Activated naive CD4-positive, alpha-beta T cell treated with anti-CD3 and anti-CD28 coated beads, Interleukin-2, amount 50 U/mL, for 16 hours (primary cell): ENCODE measurements at places on chromosomes 1 and 21.

DNA sequence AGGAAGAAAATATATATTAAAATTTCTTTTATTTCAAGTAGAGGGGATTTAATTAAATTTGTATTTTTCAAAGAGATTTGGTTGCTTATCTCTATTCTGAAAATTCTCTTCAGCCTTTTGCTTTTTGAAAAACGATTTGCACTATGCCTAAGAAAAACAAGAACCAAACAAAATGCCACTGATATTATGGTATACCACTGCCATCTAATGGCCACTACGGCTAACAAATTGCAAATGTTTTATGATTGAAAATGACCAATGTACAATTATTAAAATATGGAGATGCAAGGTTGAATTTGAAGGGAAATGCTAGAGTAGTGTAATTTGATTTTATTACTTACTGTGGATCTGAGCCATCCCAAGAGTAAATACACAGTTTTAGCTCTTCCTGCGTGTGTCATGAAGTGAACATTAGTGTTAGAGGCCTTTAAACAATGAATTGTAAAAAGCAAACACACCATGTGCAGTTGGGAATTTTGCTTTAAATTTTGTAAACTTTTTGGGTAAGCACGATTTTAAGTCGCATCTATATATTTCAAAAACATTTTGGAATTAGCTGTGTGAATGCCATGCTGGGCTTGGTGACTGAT, 137.4 kb upstream of the USP25 start:
- DNase-seq = no peak

DNA sequence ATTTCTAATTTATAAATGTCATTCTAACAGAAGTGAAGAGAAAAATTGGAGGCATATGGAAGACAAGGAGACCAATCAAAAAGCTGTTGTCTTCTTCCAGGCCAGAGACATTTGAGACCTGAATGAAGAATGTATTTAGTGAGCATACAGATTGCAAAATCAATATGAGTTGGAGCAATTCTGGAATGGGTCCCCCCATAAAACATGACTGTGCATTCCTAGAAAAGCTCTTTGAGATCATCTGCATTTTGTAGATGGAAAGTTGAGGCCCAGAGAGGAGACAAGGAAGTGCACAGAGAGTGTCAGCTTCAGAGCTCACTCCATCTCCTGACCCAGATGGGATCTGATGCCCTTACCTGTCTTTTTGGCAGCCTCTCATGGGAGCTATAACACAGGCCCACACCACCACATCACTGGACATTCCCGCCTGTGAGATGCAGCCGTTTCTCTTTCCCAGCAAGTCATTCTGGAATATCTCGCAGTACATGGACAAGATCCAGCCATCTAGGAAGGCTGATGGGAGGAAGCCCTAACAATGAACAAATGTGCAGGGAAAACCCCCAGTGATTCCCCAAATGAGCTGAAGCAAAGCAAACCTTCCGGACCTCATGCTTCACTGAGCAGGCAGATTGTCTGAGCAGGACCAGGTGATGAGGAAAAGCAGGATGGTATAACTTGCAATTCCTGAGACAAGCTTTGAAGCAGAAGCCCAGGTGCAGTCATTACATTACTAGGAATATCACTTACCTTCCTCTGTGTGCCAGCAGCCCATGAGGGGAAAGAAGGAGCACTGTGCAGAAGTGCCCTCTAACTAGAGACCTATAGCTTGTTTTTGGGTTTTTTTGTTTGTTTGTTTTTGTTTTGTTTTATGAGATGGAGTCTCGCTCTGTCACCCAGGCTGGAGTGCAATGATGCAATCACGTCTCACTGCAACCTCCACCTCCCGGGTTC, 445.6 kb downstream of the PLPP3 start:
- no peak for DNase-seq

DNA sequence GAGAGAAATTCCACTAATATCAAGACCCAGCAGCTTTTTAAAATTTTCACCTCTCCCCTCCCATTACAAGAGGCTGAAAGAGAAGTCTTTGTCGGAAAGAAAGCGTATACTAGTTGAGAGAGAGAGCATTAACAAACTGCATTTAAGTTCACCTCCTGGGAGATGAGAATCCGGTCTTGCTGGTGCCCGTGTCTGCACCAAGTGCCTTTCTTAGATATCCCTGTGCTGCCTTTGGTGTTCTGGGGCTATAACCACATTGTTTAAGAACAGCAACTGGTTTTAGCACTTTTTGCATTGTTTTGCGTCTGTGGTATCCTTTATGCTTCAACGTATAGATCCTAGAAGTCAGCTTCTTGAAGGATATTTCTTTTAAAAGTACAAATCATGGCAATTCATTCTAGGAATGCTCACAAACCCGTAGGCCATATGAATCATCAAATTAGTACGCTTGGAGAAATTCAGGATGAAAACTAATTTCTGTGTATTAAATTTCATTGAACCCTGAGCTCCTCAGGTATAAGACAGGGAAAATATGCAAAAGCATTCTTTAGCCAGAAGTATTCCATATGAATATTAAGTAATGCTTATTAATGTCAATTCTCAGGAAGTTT, 3.4 kb upstream of the RPE65 start:
- DNase-seq = no peak

- no peak for DNase-seq
Measured at GRCh38 chr1:157000686-157001085, 44.9 kb downstream of the ARHGEF11 start.

GRCh38 chr1:51976846-51977602, 13.5 kb downstream of the RAB3B start:
- DNase-seq = no peak

GRCh38 chr1:12798911-12799310, 7.7 kb downstream of the PRAMEF1 start:
- DNase-seq = no peak

DNA sequence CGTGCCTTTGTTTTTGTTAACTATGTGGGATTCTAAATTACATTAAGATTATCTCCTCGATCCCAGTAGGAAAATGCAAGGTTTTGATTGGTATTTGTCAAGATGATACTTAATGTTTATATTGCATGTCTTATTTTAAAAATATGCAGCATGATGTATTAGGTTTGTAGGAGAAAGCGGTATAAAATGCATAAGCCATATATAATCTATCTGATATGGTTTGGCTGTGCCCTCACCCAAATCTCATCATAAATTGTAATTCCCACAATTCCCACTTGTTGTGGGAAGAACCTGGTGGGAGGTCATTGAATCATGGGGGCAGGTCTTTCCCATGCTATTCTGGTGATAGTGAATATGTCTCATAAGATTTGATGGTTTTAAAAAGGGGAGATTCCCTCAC, 198.1 kb upstream of the NCAM2 start:
- DNase-seq = no peak

DNA sequence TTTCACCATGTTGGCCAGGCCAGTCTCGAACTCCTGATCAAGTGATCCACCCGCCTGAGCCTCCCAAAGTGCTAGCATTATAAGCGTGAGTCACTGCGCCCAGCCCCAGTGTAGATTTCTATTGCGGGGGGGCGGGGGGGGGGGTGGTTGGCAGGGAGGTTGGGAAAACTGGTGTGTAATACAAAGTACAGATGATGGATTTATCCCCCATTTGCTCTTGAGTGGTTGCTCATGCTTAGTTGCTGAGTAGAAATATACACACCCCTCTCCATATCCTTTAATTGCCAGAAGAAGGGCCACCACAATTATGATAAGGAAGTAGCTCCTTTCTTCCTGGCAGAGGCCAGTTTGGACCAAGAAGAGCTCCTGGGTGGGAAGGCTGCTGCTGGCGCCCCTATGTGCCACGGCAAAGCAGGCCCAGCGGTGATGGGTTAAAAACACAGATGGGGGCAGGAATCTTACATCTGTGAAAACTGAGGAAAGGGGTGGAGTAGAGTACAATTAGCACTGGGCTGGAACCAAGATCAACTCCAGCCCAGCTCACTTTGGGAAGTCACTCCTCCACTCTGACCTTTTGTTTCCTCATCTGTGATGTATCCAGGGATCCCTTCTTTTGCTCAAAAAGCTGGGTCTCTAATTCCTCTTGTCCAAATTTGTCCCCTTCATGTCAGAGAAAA, 55.2 kb downstream of the MRPL37 start:
- no peak for DNase-seq

DNA sequence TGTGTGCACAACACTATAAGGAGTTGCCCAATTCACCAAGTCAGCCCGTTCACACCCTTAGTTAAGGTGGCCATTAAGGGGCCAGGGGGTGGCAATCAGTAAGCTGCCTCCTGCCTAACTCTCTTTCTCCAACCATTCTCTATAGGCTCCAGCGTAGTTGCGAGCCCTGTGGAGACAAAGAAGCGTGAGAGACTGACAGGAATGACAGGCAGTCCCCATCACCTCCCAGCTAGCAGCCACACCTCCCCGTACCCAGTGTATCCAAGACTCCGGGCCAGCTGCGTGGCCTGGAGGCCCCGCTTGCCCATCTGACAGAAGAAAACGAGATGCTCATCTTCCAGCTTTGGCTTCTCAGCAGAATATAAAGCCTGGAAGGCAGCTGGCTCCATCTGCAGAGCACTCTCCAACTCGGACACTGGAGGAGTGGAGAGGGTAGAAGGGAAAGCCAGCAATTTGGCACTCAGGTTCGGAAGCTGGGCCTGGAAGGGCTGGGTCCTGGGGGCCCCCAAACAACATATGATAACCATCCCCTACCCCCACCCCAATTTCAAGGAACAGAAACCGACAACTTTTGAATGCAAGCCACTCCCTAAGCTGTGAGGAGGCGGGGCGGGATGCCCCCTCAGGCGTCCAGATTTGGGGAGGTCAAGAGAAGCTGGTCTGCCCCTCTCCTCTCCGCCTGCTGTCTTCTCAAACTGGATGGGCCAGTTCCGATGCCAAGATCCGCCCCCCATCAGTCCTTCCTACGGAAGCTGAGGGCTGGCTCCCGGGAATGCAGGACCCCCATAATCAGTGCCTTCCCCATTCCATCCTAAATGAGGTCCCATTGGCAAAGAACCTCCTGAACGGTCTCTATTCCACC, 872 bp downstream of the TSTD1 start:
- DNase-seq = no peak

DNA sequence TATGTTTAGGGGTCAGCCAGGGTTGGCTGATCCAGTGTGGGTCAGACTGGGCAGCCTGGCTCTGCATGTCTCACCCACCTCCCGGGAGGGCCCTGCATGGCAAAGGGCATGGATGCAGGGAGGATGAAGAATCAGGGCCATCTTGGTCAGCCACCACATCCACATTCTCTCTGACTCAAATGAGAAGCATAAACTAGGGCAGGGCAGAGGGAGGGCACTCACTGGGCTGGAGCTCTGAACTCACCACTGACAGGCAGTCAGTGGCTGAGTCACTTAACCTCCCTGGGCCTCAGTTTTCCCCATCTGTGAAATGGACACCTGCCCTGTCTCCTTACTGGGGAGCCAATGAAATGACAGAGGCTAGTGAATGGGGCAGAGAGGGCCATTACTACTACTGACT, 4.3 kb upstream of the CELA2A start:
- DNase-seq = no peak

- DNase-seq = no peak
Measured at GRCh38 chr1:235821361-235821981, 45.2 kb downstream of the LYST start.

GRCh38 chr1:176801514-176802020, 338.6 kb downstream of the PAPPA2 start:
- no peak for DNase-seq

- DNase-seq = no peak
Measured at GRCh38 chr21:16085421-16085820, 355.6 kb downstream of the USP25 start.

DNA sequence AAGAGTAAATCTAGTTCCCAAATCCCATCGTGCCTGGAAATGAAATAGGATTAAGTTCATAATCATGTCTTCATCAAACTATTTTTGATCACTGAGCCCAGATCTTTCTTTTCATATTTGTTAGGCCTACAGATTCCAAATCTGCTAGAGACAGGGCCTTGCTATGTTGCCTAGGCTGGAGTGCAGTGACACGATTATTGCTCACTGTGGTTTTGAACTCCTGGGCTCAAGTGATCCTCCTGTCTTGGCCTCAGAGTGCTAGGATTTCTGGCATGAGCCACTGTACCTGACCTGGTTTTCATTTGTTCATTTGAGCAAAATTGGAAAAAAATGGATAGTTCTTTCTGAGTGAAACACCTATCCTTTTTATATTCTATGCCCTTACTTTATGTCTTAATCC, 28.0 kb upstream of the DIPK1A start:
- no peak for DNase-seq

DNA sequence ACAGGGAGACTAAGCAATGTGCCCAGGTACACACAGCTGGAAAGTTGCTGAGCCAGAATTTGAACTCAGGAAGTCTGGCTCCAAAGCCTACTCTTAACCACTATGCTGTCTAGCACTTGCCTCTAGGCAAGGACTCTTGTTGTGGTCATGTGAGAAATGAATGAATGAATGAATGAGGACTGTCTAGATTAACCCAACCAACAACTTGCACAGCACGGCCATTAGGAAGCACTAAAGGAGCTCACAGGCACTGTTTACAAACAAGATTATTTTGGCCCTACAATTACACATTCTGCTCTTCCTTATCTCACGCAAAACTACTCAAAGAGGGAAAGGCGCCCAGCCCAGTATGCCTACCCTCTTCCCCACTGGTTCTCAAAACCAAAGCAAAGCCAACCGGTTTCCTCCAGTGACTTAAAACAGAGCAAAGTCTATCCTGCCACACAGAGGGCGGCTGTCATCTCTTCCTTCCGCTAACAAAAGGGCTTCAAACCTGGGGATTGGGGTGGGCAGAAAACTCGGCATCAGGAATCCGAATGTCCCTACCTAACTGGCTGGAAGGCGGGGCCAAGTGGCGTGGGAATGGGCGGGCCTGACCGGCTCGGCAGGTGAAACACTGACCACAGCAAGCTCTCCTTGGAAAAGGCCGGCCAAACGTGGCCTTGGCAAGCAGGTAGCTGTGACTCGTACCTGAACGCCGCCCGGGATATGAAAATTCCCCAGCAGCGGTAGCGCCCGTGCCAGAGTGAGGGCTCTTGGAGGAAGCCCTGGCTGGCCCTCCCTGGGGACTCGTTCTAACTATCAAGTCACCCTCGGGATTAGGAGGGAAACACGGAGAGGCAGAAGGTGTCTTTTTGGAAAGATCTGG, 948 bp downstream of the STK40 start:
- peak; percentile 18 for DNase-seq

DNA sequence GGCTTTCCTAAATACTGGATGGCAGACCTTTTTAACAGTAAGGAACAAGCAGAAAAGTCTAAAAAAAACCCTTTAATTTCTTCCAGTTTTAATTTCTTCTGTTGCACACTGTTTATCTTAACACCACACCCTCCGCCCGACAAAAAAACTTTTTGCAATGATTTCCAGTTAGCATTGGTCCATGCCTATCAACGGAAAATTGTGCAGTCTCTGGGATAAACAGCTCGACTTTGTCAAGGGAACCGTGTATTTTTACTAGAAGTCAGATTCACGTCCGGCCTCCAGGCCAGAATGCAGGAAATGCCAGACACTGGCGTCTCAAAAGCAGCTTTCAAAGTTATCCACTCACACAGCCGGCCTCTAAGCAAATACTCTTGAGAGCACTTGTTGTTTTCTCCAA, 378 bp upstream of the NUP210L start:
- no peak for DNase-seq

DNA sequence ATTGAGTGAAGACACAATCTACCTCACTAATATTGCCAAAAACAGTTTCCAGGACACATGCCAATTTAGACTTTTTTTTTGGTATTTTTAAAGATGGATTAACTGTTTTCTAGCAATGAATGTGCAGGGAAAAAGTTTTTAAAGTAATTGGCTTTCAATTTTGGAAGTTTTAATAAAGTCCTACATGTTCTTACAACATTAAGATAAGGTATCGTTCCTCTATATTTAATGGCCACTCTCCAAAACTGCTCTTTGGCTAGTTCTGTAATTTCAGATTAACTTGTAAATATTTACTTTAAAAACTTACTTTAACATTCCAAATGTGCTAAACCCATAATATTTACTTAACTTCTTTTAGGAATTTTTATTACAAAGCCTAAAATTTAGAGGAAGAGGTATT, 1332.2 kb upstream of the PRMT6 start:
- DNase-seq = no peak
